ENCODE measurements at places on chromosomes 11 and 22.

GRCh38 chr22:23218867-23219251 lies 38.5 kb downstream of the BCR start:
- DNase-seq = no peak

- DNase-seq = no peak
These were observed 16.8 kb upstream of the RGL4 start for GRCh38 chr22:23673826-23674690.

- DNase-seq = no peak
These were observed 29.1 kb upstream of the ANGPTL5 start for GRCh38 chr11:101945448-101945847.

- no peak for DNase-seq
These were observed 1.2 kb upstream of the PPP1R14B start for GRCh38 chr11:64247729-64248531.

DNA sequence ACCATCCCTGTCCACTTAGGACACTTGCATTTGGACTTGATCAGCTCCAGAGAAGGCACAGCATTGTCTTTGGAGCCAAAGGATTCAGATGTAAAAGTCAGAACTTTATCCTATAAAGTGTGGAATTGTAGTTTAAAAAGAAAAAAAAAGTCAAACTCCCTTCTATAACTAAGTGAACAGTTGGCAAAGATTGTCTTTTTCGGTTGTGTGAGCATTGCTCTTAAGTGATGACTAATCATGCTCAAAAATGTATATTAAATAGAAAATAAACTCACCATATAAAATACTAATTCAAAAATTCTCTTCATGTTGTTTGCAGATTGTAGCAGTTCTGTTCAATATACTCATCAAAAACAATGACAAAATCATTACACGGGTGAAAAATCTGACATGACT lies 93.8 kb downstream of the ETS1 start:
- DNase-seq = no peak

DNA sequence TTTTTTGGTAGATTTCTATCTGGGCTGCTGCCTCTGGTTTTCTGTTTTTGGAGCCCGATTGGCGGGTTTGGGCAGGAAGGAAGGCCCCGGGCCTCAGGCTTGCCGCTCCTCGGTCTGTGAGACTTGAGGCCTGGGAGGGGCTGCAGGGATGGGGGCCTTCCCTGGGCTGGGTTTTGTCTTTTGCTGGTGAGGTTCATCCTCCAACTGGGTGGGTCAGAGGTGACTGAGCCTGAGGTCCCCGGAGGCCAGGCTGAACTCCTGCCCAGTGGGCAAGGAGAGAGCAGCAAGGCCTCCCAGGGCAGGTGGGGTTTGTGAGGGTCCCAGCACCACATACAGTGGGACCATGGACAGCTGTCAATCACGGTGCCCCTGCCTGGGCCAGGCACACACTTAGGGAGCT lies 15.0 kb downstream of the MPPED1 start:
- DNase-seq = no peak

- peak; percentile 44 for DNase-seq
These were observed 1.3 kb downstream of the HIRA start for GRCh38 chr22:19429950-19430889.

GRCh38 chr22:30416403-30416802 lies 9.2 kb upstream of the MTFP1 start:
- no peak for DNase-seq

DNA sequence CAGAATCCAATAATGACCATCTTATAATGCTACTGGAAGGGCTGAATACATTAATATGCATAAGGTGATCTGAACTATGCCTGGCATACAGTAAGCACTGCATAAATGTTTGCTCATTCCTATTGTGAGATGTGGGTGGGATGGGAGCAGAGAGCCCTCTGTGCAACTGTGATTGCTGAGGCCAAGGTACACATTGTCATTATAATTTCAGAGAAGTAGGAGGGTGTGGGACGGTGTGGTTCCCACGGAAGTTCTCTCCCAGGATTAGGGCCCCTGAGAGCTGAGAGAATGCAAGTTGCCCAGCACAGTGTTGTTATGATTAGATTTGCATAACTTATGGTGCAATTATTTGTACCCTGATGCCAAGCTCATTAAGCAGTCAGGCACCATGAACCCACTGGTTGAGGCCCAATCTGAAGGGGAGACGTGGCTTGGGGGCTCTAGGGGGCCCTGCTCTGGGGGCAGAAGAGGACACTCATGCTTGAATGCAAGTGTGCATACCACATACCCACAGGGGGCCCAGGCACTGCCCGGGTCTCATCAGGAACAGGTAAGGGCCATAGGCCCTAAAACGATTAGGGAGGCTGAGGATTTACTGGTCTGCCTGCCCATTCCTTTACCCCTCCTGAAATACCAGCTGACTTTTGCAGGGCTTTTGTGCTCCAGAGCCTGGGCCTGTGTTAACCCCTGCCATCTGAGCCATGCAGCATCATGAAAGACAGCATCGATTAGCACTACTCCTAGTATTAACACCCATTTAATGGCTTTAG lies 72.8 kb downstream of the THAP12 start:
- no peak for DNase-seq

- DNase-seq = no peak
These were observed 55.5 kb downstream of the LARGE1 start for GRCh38 chr22:33864723-33865130.

GRCh38 chr11:75582895-75583717 lies 21.1 kb downstream of the SERPINH1 start:
- DNase-seq = no peak

DNA sequence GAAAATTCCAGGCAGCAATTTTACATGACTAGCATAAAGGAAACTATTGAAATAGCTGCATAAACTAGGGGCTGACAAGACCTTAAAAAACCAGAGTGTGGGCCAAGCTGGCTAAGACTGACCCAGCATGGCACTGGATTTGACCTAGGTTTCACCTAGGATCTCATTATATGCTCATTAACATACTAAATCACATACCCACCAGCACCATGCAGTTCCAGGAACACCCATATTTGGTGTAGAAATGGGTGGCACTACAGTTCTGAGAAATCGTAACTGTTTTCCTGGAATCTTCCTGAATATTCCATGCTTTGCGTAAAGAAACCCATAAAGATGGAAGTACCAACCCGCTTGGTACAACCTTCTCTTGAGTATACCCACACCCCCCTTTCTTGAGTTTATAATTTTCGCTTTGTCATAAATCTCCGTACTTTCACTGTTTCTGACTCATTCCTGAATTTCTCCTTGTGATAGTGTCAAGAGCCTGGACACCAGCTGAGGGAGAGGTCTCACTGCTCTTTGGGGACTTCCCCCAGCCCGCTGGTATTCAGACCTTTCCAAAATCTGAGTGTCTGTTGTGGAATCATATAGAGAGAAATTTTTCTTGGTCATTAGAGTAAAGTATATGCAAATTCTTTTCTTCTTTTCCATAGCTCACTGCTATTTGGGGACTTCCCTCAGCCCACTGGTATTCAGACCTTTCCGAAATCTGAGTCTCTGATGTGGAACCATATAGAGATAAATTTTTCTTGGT lies 55.1 kb downstream of the MTMR3 start:
- DNase-seq = no peak

- DNase-seq = peak; percentile 69
These were observed 18.4 kb downstream of the TUB start for GRCh38 chr11:8099291-8099899.

- DNase-seq = no peak
These were observed 1.3 kb downstream of the ARHGEF12 start for GRCh38 chr11:120337355-120338106.

DNA sequence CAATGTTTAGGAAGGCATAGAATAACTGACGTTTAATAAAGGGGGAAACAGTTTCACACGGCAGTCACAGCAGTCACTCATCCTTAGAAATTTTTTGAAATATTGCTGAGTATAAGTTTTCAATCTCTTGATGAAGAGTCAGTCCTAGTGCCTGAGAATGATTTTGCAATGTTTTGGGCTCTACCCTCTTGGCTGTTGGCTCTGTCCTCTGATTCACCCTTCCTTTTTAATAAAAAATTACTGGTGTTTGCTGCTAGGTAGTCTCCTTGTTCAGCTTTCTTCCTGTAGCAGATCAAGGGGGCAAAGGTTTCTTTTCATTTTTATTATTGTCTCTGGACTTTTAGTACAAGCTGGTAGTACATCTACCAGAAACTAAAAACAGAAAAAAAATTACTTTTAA lies 194.3 kb upstream of the ANO3 start:
- no peak for DNase-seq

- no peak for DNase-seq
These were observed 43.3 kb downstream of the WT1 start for GRCh38 chr11:32391956-32392553.

DNA sequence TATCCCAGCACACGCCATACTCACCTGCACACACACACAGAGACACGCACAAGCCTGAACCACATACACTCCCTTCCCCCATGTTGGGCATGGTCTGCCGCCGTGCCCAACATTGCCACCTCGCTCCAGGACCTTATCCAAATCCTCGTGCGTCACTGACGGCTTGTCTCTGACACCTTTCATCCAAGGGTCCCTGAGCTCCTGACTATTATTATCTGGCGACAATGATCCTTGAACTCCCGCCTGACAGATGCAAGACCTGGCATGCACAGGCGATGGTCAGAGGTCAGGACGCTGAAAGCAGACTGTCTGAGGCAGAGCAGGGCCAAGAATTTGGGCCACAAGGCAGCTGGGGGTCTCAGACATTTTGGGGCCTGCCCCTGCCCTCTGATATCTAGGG lies 4.2 kb downstream of the MB start:
- no peak for DNase-seq

- no peak for DNase-seq
These were observed 1.6 kb upstream of the KCNJ11 start for GRCh38 chr11:17389957-17390649.

- no peak for DNase-seq
These were observed 2.3 kb downstream of the MN1 start for GRCh38 chr22:27799015-27799826.

DNA sequence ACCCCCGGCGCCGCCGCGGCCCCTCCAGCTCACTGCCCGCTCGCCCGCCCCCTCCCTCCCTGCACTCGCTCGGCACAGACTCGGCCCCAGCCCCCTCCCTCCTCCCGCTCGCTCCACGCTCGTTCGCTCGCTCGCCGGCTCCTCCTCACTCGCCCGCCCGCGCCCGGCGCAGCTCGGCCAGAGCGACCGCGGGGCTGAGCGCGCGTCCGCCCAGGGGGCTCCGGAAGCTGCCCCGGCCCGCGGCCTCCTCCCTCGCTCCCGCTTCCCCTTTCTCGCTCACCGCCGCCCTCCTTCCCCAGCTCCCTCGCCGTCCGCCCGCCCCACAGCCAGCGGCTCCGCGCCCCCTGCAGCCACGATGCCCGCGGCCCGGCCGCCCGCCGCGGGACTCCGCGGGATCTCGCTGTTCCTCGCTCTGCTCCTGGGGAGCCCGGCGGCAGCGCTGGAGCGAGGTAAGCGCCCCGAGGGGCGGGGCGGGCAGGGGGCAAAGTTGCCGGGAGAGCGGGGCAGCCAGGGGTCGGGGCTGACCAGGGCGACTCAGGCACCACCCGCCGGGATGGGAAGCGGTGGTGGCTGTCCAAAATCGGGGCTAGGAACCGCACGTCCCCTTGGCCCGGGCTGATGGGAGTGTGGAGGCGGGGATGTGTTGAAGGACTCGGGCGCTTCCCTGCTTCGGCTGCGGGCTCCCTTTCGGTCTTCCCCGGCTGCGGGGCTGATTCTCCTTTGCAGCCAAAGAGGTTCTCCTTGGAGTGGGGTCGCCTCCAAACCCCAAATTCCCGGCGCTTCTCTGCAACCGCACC lies at the start of gene SEZ6L:
Gene SEZ6L (plus strand): TSS at position 148 of the 797 bp plus-strand sequence. CDS start 208 bp downstream, at position 356.
- DNase-seq = no peak

GRCh38 chr11:107840129-107840484 lies 18.5 kb downstream of the SLC35F2 start:
- DNase-seq = no peak

DNA sequence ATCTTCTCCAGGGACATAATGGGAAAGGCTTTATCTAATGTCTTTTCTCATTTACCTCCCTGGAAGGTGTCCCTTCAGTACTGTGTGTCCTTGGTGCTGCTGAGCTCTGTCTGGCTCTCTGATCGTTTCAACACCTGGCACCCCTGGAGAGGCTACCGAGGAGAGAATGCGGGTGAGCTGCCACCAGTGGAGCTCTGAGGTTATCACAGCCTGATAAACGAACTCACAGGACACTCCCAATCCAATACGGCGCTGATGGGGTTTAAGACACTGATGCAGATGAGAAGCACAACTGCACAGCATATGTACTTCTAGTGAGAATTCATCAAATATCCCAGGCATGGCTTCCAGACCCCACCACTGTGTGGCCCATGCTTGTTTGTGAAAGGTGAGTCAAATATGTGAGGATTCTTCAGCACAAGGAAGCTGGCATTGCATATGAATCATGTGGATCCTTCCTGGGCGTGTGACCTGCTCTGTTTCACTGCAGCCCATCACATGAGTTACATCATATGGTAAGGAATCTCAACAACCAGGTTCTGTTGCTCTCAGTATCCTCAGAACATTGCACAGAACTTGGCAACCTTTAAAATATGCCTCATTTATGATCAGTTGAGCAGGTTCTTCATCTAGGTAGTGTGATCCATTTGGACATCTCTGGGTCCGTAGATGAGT lies 34.8 kb upstream of the VWA5A start:
- no peak for DNase-seq
